ENCODE measurements at places on chromosomes 12 and 14. TPM values are rescaled to one million over a fixed set of nuclear protein-coding genes. Genes with fewer than 3 reads are reported as not detected.

DNA sequence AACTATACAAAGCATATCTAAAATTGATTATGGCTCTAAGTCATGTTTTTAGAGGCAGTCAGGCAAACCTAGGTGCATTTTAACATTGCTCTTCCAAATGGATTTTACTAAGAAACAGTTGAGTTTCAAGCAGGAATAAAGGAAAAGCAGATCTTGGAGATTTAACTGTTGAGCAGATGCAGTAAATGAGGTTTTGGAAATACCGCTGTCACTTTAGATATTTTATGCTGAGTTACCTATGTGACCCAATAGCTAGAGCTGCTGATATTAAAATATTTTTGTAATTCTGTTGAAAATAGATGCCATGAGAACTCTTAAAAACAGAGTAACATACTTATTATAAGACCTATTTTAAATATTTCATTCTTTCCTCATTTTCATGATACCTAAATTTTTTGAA is 181.4 kb downstream of the SYT1 start:
- H3K4me1 ChIP-seq: no peaks in the 10 kb centered on the region
- H3K4me3 ChIP-seq: no peak overlapping the region
- no peak for DNase-seq
- H3K27ac ChIP-seq: no peak overlapping the region

DNA sequence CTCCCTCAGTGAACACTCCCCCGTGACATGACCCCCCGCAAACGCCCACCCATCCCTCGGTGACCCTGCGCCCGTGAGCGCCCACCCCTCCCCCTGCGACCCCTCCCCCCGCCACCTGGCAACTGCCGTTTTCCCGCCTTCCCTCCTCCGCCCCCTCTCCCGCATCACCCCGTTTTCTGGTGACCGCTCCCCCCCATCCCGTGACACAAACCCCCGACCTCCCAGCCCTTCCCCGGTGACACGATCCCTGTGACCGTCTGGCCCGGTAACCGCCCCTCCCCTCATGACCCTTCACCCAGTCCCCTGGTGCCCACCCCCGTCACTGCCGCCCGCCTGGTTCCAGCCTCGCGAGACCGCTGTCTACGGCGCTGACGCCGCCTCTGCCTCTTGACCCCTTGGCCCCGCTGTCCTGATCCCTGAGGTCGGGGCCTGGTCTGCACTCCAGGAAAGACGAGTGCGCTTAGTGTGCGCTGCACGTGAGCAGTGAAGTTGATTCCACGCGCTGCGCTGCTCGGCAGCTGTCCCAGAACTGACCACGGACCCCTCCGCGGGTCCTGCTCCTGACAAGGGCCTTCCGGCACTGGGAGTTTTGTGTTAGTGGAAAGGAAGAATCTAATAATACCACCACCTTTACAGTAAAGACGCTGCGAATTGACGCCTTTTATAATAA is 59.4 kb downstream of the DDX51 start:
- no peaks in the 10 kb centered on the region for H3K36me3 ChIP-seq
- peaks cover 38% of the 10 kb centered on the region for H3K4me1 ChIP-seq
- H3K27me3 ChIP-seq: no peaks in the 10 kb centered on the region
- peak overlapping the region; percentile 81 for H3K27ac ChIP-seq
- peak overlapping the region; percentile 93 for H3K4me3 ChIP-seq
- peak; percentile 26 for DNase-seq

GRCh38 chr14:100323121-100323941 is at the start of gene SLC25A47:
TSS of gene SLC25A47 (plus strand) at chr14:100323339. CDS start at chr14:100323415, 76 bp downstream.
- H3K4me1 ChIP-seq: no peaks in the 10 kb centered on the region
- H3K36me3 ChIP-seq: no peaks in the 10 kb centered on the region
- H3K4me3 ChIP-seq: no peak within 1 kb of the TSS
- no peaks in the 10 kb centered on the region for H3K27me3 ChIP-seq

DNA sequence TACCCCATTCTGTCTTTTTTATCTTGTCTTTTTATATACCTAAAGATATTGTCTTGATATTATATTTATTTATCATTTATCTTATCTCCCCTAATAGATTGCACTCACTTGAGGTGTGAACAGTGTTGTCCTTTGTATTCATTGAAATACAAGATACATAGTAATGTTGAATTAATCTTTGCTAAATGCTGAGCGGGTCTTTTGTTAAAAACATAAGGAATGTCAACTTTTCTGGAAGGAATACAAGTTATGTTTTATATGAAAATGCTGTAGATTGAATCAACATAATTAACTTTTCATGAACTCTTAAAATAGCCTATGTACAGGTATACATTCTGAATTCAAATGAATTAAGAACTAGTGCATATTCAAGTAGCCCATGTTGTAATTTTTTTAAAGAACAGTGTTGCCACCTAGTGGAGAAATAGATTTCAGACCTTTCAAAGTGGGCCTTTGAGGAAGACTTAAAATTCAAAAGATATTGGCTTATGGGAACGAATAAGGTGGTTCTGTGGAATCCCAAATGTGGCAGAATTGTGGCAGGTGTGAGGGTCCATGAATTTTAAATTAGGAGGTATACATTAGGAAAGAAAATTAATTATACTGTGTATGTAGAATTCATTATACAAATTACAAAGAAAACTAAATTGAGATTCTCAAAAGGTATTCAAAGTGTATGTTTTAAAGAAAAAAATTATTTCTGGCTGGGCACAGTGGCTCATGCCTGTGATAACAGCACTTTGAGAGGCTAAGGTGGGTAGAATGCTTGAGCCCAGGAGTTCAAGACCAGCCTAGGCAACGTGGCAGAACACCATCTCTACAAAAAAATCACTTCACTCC is 19.1 kb downstream of the BBOF1 start:
- DNase-seq: peak; percentile 38
- no peaks in the 10 kb centered on the region for H3K4me1 ChIP-seq

- H3K36me3 ChIP-seq: no peaks in the 10 kb centered on the region
- H3K4me1 ChIP-seq: no peaks in the 10 kb centered on the region
- no peaks in the 10 kb centered on the region for H3K27me3 ChIP-seq
- DNase-seq: no peak
- no peak overlapping the region for H3K4me3 ChIP-seq
Observed at GRCh38 chr12:20194171-20194570, 174.2 kb upstream of the PDE3A start.

DNA sequence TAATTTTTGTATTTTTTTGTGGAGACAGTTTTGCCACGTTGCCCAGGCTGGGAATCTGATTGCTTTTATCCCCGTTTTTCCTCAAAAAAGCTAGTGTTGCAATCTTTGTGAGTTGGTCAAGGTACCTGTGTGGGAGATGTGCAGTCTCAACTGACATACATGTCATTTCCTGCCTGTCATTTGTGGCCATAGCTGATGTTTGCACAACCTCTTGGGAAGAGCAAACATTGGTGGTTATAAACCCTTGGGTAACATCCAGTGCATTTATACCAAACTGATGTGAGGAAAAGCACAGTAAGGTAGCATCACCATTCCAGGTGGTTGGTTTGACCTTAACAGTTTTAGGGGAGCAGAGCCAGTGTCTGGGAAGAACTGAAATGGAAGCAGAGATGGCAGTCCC is 54.7 kb downstream of the ATG14 start:
- DNase-seq: no peak
- no peaks in the 10 kb centered on the region for H3K4me1 ChIP-seq
- no peak overlapping the region for H3K27ac ChIP-seq
- no peaks in the 10 kb centered on the region for H3K27me3 ChIP-seq

GRCh38 chr12:111203446-111203845 is 165.4 kb downstream of the PHETA1 start:
- H3K4me1 ChIP-seq: no peaks in the 10 kb centered on the region
- no peaks in the 10 kb centered on the region for H3K36me3 ChIP-seq
- H3K27ac ChIP-seq: no peak overlapping the region
- H3K4me3 ChIP-seq: no peak overlapping the region
- no peak for DNase-seq

The SLC10A1 gene
- polyA plus RNA-seq: 0.16 TPM

The LRFN5 gene
- polyA plus RNA-seq: not detected

The CLEC1B gene
- 0.68 TPM for polyA plus RNA-seq
